AG10803 (cell line): ENCODE measurements at places on chromosomes 16 and 17.

DNA sequence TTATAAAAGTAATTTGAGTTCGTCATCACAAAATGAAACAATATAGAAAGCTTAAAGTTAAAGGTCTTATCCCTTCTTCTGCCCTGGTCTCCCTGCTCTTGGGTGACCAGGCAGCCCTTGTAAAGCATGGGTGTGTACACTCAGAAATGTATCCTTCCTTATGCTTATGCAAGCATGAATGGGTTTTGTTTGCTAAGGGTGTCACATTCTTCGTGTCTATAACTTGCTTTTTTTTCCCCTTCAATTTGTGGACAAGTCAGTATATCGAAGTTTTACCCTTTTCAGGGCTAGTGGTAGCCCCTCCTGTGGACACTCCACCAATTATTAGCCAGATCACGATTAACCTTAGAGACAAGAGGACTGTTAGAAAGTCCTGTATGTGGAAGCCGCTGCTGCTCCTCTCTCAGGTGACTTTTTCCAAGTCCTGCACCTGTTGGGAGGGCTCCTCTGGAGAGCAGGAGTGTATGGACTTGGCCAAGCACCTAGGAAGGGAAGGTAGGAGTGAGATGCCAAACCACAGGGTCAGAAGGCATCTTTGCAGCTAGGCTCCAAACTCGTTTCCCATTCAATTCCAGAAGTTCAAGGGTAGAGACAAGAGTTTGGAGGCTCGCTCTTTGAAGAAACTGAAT is 50.9 kb downstream of the LDHD start:
- no peak for DNase-seq

DNA sequence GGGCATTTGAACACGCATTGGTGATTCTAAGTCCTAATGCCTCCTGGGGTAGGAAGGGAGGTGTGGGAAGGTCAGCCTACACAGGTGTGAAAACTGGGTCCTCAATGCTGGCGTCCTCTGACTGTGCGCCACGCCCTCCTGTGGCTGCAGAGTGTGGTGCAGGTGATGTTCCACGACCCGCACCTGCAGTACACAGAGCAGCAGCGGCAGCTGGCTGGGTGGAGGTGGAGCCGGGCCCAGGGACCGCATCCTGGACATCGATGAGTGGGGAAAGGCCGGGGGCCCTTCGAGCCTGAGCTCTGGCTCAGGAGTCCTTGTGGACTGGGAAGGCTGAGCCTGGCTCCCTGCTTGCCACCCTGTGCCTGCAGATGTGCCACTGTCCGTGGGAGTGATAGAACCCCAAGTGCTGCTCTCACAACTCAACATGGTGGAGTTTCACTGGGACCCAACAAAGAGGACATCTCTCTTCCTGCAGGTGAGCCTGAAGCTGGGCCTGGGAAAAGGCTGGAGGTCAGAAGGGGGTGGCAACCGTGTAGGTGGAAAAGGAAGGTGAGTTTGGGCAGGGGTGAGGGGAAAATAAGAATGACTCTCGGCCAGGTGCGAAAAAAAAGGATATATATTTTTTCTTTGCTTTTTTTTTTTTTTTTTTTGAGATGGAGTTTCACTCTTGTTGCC is 14.0 kb upstream of the STAC2 start:
- no peak for DNase-seq

- no peak for DNase-seq
Measured at GRCh38 chr16:69741951-69742904, 12.5 kb downstream of the NOB1 start.

GRCh38 chr17:76193591-76193990 is 46.7 kb downstream of the RNF157 start:
- DNase-seq, result no peak

DNA sequence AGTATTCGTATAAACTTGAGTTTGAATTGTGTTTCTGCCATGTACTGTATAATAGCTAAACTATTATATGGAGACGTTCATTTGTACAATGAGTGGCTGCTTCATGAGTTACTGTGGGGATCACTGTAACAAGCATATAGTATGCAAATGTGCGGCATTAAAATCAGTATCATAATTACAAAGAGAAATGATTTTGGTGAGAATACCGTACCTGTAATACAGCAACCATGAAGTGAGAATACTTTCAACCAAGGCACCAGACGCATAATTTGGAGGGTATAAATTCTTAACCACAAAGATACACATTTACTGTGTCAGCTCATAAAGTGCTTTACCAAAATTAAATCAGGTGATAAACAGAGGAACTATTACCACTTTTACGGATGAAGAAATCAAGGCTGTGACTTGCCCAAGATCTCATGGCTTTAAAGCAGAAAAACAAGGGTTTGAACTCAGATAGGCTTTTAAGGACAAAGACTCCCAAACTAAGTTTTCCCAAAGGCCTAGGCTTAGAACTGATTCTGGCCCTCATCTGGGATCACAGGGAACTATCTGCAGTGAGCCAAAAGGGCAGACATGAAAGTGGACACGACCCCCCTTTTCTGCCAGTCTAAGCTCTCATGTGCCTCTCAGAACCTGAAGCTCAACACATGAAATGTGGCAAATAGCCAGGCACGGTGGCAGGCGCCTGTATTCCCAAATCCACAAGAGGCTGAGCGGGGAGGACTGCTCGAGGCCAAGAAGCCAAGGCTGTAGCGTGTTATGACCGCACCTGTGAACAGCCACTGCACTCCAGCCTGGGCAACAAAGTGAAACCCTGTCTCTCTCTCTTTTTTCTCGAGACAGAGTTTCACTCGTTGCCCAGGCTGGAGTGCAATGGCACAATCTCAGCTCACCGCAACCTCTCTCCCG is 6.4 kb downstream of the RPS15A start:
- DNase-seq, result no peak

DNA sequence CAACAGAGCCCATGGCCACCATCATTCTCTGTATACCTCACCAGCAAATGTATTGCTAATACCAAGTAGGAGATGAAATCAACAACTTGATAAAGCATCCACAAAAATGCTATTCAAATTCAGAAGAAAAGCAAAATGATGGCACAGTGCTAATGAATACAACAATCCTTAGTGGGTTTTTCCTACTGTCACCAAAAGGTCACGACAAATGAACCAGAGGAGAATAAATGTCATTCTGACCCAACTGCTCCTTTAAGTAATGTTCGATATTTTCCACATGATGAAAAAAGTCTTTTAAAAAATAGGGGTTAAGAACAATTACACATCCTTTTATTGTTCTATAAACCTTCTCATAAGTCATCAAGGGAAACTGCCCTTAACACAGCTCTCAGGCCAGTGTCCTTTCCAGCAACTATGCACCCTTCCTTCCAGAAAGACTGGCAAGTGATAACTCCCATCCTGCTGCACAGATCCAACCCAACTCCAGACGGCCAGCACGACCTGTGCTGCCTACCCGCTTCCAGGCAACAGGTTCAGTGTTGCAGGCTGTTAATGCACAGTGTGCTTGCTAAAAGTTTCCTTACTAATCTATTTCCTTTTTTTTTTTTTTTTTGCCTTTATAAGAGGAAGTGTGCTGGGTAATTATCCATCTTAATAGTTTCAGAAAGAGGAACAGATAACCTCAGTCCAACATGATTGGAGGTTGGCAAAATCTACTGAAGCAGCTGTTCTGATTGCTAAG is 15.4 kb downstream of the FBXO31 start:
- no peak for DNase-seq

DNA sequence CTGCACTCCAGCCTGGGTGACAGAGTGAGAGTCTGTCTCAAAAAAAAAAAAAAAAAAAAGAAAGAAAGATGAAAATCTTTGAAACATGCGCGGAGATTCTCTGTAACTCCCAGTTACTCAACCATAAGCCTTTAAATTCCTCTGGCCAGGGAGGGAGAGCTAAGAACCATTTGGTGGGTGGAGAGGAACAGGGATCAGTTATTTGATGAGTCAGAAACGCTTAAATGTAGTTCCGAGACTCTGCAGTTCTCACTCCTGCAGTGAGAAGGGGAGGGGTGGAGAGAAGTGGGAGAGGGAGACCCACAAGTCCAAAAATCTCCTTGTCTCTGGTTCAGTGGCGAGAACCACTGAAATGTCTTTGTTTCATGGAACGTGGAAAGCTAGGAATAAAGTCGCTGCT is 266.7 kb downstream of the SOX9 start:
- peak; percentile 93 for DNase-seq

- DNase-seq, result no peak
Measured at GRCh38 chr16:681746-682427, 1.7 kb downstream of the STUB1 start.

- DNase-seq, result no peak
Measured at GRCh38 chr16:75868636-75869632, 142.6 kb upstream of the CPHXL start.

DNA sequence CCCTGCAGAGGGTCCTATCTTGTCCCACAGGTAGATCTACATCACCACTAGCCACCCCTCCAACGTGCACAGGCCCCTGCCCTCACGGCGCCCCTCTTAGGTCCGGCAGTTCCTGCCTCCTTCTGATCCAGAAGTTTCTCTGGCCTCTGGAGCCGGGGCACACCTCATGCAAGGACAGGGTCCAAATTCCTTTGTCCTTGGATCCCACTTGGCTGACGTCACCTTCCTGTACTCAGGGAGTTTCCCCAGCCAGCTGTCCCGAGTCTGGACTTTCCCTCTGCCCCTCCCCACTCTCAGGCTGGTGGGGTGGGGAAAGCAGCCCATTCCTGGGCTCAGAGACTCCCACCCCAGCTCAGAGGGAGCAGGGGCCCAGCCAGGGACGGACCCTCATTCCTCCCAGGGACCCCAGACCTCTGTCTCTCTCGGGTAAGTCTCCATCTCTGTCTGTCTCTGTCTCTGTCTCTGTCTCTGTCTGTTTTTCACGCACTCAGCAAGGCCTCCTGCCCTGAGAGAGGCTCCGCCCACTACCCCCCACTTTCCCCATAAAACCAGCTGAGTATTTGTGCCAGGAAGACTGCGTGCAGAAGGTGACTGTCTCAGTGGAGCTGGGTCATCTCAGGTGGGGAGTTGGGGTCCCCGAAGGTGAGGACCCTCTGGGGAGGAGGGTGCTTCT is at the start of gene IL32:
Gene IL32 (plus strand): TSS at position 572 of the 673 bp plus-strand sequence. CDS start 172 bp downstream, outside the sequence.
- DNase-seq, result peak; percentile 78

DNA sequence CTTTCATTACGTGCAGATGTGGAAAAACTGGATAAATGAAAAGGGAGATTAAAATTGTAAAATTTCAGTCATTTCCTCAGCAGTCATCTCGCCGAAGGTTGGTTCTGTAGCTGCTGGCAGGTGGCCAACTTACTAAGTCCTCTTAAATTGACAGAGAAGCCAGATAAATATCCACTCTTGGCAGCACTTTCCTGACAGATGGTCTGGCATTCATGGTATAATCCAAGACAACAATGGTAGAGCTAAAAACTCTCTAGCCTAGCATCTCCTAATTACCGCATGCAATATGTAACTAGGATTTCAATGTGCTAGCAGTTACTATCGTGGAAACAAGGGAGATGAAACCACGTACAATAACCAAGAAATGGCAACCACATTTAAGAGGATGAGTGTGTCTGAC is 306.3 kb downstream of the CNTNAP4 start:
- no peak for DNase-seq

- no peak for DNase-seq
Measured at GRCh38 chr17:76927577-76927976, 59.4 kb downstream of the MGAT5B start.

DNA sequence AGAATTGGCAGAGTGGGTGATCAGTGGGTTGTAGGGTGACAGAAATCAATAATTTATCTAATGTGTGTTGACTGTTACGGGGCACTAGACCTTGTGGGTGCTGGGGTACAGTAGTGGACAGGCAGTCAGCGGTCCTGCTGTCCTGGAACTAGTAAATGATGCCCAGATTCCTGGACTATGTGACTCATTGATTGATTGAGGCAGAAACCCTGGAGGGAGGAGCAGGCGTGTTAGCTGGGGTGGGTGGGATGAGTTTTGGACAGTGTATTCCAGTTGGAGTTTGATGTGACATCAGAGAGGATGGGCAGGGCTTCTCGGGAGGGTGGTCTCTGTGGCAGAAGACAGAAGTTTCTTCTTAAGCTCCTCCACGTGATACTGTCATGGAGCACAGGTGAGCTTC is 24.4 kb downstream of the PRMT7 start:
- peak; percentile 31 for DNase-seq

GRCh38 chr17:76791053-76791980 is 53.4 kb downstream of the MFSD11 start:
- peak; percentile 60 for DNase-seq

DNA sequence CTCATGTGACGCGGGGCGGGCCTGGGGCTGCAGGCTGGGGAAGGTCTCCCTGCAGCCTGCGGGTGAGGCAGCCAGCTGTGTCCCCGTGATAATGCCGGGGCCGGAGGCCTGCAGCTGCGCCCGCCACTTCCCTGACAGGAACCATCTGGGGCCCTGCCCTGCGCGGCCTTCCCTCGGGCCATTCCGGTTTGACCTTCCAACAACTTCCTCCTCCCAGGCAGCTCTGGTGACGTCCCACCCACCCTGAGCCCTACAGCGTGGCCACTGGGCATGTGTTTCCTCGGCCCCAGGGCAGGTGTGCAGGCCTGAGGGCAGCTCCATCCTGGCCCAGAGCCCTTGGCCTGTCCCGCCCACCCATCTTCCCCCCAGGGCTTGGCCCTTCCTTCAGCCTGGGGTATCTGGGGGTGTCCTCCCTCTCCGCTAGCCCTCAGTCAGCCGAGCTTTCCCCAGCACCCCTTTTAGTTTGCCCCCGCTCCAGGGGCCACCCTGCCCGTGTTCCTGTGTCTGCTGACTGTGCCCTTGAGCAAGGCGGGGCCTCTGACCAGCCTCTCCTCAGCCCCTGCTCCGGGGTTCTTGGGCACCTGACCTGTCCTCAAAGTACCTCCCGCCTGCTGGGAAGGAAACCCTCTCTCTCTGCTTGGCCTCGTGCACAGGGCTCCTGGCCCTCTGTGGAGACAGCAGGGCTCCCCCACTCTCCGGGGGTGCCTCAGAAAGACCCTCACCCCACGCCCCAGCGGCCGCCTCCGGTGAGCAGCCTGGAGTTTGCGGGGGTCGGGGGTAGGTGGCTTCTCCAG is at the start of gene CBFA2T3:
Gene CBFA2T3 (minus strand): TSS at position 190 of the 794 bp plus-strand sequence. CDS start 400 bp downstream, outside the sequence.
- DNase-seq, result no peak

DNA sequence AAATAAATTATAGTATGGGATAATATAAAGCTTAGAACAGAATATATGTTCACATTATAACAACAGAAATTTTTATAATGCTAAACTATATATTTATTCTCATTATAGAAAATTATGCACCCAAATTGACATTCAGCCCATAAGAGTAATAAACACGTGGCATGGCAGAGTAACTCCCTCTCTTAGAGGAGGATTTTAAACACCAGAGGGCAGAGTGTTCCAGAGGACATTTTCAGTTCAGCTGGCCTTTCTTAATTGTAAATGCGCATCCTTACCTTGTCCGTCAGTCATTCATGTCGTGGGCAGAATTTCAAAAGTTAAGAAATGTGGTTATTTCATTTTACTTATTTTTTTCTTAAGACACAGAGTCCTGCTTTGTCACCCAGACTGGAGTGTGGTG is 147.1 kb downstream of the TANC2 start:
- DNase-seq, result no peak

- DNase-seq, result no peak
Measured at GRCh38 chr17:38510421-38511149, 82.3 kb downstream of the ARHGAP23 start.

DNA sequence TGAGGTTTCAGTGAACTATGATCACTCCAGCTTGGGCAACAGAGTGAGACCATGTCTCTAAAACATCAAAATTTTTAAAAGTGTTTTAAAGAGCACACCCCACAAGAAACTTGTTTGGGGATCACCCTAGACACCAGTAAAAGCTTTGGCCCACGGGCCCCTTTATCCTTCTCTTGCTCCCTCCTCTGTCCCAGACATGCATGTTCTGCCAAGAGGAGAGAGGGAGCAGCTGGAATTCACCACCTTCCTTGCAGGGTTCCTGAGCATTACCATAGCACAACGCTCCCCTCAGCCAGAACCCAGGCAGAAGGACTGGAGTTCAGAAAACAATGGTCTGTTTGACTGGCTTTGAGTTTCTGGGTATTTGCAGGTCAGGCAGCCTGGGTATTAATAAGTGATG is 214.3 kb upstream of the CDH5 start:
- DNase-seq, result no peak

GRCh38 chr17:32445074-32445415 is 735 bp downstream of the PSMD11 start:
- peak; percentile 62 for DNase-seq
